CMK (cell line): ENCODE measurements at places on chromosomes 2 and 18.

GRCh38 chr2:130374587-130375290, 18.9 kb downstream of the PTPN18 start:
- DNase-seq, result no peak

GRCh38 chr18:26827581-26827980, 37.9 kb downstream of the AQP4 start:
- DNase-seq, result no peak

DNA sequence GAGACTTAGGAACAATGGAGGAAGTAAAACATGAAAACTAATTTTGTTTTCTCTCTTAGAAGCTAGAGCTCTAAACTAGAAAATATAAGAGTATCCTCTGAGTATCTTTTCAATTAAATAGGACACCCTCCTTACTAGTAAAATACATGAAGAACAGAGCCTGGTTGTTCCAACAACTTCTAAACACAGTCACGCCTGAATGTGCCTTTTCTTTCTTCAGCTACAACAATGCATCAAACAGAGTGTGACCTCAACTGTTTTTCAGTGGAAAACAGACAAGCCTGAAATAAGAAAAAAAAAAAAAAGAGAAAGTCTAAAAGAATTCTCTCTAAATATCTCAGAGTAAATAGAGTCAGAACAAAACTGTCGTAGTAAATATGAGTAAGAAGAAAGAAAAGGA, 928.8 kb downstream of the CNTNAP5 start:
- no peak for DNase-seq

DNA sequence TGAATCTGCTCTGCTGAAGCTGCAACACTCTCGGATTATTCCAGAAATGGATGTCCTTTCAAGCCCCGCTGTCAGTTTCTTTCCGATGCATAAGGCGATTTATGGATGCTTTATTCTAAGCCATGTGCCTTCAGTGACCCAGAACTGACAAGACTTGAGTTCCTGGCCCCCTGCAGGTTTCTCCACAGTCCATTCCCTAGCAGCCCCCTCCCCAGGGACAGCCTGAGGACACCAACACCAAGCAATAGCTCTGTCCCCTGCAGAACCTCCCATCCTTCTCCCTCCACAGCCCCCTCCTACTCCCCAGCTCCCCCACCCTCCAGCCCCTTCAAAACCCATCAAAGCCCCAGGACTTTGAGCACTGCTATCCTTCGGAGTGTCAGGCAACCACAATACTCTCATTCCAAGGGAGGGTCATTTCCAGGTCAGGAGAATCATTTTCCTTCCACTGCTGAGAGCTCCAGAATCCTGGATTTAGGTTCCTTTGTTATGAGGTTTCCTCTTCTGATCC, 24.6 kb upstream of the SPP2 start:
- DNase-seq, result no peak

DNA sequence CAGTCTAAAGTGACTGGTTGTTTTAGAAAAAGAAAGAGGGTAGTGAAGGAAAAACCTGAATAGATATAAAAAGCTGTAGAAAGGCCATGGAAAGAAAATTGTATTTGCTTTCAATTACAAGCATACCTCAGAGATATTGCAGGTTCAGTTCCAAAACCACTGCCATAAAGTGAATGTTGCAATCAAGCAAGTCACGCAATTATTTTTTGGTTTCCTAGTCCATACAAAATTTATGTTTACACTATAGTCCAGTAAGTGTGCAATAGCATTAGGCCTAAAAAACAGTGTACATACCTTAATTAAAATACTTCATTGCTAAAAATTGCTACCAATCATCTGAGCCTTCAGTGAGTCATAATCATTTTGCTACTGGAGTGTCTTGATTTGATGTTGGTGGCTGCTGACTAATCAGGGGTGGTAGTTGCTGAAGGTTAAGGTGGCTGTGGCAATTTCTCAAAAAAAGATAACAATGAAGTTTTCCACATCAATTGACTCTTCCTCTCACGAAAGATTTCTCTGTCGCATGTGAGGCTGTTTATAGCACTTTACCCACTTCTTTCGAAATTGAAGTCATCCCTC, 2003.8 kb upstream of the PIK3C3 start:
- no peak for DNase-seq

GRCh38 chr2:220198896-220199295, 571.5 kb downstream of the SLC4A3 start:
- DNase-seq, result no peak

GRCh38 chr2:134934641-134935040, 16.0 kb downstream of the CCNT2 start:
- DNase-seq, result no peak

- no peak for DNase-seq
These were observed 147.8 kb downstream of the PMAIP1 start for GRCh38 chr18:60047556-60047955.

DNA sequence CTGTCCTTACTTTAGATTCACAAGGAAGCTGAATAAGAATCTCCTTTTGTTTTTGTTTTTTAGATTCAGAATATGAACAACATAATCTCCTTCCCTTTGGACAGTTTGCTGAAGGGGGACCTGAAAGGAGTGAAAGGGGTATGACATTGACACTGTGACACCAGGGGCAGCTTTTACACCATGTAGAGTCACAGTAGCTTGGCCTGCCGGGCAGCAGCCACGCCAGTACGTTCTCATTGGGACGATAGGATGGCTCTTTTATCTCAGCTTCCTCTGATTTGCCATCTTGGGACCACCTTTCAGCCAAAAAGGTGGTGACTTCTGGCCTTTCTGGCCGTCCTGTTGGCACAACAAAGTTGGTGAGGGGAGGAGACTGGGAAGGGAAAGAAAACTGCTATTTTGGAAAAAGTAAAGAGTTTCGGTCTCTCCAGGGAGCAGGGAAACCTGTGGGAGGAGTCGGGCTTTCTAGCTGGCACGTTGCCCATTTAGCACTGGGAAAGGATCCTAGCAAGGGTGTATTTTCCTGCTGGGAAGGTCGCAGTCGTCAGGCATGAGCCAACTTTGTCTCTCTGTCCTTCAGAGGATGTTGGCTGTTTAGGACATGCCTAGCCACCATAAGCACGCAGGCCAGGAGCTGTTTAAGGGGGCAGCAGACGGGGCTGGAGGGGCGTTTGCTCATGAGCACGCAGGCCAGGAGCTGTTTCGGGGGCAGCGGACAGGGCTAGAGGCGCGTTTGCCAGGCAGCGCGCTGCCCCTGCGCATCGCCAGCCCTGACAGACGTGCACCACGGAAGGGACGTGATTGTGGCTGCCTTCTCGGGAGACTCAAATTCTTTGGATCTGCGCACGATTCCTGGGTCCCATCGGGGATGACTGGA, 104.6 kb downstream of the ITGB1BP1 start:
- DNase-seq, result no peak

DNA sequence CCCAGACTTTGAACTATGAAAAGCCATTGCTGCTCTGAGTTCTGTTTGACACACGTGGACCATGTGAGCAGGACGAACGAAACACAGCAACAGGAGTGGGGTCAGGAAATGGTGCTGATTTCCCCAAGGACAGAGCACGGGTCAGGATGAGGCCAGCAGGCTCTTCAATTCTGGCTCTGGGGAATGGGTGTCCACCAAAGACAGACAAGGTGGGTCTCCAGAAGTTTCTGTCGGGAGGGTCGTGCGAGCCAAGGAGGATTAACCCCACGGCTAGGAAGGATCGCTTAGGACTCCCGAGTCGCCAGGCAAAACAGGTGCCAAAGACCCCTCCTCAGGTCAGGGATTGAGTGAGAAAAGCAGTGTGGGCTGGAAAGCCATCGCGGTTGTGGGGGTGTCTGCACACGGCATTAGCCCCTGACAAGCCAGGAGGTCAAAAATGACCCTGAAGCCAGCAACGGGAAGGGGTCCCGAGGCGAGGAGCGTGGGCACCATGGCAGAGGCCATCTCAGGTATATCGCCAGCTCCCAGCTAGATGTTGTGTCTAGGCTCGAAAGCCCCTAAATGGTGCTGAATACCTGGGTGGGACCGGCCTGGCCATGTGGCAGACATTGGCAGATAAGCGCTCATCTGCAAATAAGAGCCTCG, 213.9 kb upstream of the SALL3 start:
- DNase-seq, result no peak

- DNase-seq, result no peak
These were observed 392.4 kb downstream of the ALK start for GRCh38 chr2:29528891-29529520.

DNA sequence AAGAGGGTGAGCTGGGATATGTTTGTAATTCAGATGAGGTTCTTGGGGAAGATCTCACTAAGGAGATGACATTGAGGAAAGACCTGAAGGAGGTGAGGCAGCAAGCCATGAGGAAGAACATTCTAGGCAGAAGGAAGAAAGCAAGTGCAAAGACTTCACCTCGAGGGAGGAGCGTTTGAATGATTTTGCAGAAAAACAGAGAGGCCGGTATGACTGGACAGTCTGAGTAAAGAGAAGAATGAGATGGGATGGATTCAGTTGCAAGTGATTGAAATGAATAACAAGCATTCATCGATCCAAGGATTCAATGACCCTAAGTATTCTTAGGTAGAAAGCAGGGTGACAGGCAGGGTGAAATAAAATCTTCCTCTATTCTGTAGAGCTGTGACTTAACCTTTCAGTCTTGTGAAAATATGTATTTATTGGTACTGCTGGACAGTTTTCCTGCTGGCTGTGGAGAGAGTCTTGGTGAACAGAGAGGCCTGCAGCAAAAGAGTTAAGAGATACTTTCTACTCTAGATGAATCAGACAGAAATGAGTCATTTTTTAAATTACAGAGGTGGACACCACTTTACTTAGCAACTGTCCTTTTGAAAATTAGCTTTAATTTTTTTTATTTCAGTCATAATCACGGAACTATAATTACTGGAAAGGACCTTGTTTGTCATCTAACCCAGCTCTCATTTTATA, 278.4 kb downstream of the LRRTM1 start:
- no peak for DNase-seq

DNA sequence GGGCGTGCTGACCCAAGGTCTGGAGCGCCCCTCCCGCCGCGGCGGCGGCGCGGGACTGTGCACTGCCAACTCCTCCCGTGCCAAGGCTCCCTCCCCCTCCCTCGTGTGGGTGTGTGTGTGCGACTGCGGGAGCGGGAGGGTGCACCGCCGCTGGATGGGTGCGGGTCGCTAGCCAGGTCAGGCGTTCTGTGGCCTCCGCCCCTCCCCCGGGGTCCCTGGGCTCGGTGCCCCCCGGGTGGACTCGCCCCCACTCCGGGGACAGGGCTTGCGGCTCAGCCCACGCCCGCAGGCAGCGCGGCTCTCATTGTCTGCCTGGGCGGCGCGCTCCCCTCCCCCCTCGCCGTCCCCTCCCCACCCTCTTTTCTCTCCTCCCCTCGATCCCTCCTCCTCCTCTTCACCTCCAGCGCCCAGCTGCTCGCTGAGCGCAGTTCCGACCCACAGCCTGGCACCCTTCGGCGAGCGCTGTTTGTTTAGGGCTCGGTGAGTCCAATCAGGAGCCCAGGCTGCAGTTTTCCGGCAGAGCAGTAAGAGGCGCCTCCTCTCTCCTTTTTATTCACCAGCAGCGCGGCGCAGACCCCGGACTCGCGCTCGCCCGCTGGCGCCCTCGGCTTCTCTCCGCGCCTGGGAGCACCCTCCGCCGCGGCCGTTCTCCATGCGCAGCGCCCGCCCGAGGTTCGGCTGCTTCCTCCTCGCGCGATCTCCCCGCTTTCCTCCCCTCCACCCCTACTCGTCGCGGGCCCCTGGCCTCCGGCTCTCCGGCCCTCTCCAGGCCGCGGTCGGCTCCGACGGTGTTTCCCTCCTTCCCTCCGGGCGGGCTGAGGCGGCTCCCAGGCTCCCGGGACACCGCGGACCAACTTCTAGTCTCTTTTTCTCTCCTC, at the start of gene GATA6:
GATA6 (plus strand) TSS at position 579 of the 878 bp plus-strand sequence. CDS start 1,556 bp downstream, outside the sequence.
- no peak for DNase-seq

DNA sequence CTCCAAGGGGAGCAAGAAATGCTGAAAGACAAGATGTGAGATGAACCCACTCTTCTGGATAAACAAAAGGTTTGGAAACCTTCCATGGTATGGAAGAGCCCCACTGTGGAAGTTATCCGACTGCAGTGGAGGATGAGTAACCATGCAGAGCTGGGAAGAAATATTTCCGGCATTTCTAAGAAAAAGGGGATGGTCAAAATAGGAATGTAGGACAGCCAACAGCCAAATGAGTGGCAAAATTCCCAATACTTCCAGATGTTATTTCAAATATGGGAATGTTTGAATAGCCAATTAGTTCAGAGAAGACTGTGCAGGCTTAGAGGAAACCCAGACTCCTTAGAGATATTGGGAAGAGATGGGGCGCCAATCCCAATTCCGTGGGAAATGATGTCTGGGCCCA, 246.8 kb downstream of the RAD51AP2 start:
- no peak for DNase-seq

GRCh38 chr18:61870151-61870550, 22.7 kb downstream of the RNF152 start:
- no peak for DNase-seq

DNA sequence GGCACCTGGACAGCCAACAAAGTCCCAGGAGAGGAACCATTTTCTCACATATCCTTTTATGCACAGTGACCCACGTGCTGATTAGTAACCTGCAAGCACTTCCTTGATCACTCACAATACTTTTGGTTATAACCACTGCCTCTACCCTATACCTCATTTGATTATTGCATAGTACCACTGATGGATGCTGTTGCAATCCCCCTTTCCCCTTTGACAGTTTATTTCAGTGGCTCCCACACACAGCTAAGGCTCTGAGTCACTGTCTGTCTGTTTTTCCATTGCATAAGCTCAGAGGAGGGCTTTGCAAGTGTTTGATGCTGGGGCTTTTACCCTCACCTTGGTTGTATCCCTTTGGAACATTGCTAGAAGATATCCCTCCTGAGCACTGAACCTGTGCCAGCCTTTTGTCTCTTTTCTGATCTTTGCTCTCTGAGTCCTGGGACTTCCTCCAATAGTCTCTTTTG, 101.7 kb upstream of the RBBP8 start:
- DNase-seq, result no peak

DNA sequence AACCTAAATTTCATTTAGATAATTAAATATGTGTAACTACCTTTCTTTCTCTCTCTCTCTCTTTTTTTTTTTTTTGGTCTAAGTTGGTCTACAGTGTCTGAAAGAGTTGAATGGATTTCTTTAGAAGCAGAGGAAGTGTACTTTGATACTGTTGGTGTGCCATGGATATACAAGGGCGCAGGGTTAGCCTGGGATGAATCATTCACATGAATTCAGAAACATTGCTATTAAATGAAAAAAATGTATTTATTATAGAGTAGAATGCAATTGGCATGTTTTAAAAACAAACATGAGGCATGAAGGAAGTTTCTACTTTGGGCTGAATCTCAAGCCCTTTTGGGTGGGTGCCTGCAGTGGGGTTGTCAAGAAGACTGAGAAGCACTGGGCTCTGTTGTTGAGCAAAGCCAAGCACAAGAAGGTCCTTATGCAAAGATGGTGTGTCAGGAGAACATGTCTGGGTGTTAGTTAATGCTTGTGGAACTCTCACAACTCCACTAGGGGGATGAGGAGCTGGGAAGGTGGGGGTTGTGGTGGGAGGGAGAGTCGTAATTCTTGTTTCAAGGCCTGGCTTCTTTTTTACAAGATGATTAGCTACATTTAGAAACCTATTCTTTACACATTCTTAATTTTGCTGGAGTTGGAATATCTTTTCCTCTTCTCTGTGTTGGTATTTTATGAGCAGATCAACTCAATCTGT, 57.9 kb downstream of the LYPD6 start:
- no peak for DNase-seq

DNA sequence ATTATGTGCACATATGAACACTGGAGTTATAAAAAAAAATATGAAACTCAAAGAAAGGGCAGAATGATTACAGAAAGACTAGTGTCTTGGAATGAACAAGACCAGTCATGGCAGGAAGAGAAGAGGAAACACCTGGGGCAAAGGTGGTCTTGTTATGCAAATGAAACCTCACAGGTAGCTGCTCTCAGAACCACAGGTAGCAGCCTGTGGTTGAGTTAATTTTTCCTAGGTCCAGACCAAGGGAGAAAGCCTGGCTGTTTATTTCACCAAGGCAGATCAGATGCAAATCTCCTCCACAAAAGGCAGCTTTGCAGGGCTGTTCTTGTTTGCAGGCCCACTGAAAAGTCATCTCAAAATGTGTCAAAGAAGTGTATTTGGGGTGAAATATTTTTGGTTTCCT, 785.8 kb downstream of the RNF144A start:
- DNase-seq, result no peak
